ENCODE measurements at places on chromosomes 7 and 10. TPM values are rescaled to one million over a fixed set of nuclear protein-coding genes. Genes with fewer than 3 reads are reported as not detected.

SEMA4G gene
- total RNA-seq, result 17.5 TPM

TAC1 gene
- 89.5 TPM for total RNA-seq

FBXO24 gene
- total RNA-seq, result not detected

NUTM2A gene
- 2.3 TPM for total RNA-seq

TMEM236 gene
- total RNA-seq, result 0.23 TPM

RPP38 gene
- 10.1 TPM for total RNA-seq

SYT15 gene
- total RNA-seq, result 2.1 TPM

MYO1G gene
- 0.46 TPM for total RNA-seq

LIPA gene
- total RNA-seq, result 46.8 TPM

TEX47 gene
- not detected for total RNA-seq

PNLIP gene
- total RNA-seq, result not detected

CTAGE8 gene
- total RNA-seq, result not detected

OGDHL gene
- 23.1 TPM for total RNA-seq

CFTR gene
- 1.4 TPM for total RNA-seq

FRAT2 gene
- total RNA-seq, result 12.7 TPM

GATA3 gene
- total RNA-seq, result 0.69 TPM

ASB10 gene
- total RNA-seq, result not detected

HABP2 gene
- total RNA-seq, result 0.23 TPM

ZFYVE27 gene
- 38.3 TPM for total RNA-seq

CPED1 gene
- 4.4 TPM for total RNA-seq

EVX1 gene
- total RNA-seq, result not detected

ITGB8 gene
- total RNA-seq, result 107 TPM

SFTPA2 gene
- total RNA-seq, result not detected

TMEM213 gene
- not detected for total RNA-seq

UBE2D1 gene
- total RNA-seq, result 51.9 TPM

TRIM56 gene
- 3.0 TPM for total RNA-seq

PTPN20 gene
- total RNA-seq, result 34.8 TPM

DRGX gene
- 0.23 TPM for total RNA-seq

AQP1 gene
- 7.6 TPM for total RNA-seq

SFTPD gene
- 2.1 TPM for total RNA-seq

KCTD7 gene
- total RNA-seq, result 36.9 TPM

CYP3A4 gene
- not detected for total RNA-seq

RBM20 gene
- 0.23 TPM for total RNA-seq

ACTL6B gene
- 90.4 TPM for total RNA-seq

ANKRD1 gene
- not detected for total RNA-seq

FEZF1 gene
- 12.2 TPM for total RNA-seq

CUBN gene
- 3.5 TPM for total RNA-seq

C10orf95 gene
- 0.69 TPM for total RNA-seq

LRWD1 gene
- total RNA-seq, result 44.5 TPM

GRB10 gene
- total RNA-seq, result 80.3 TPM

IDI2 gene
- not detected for total RNA-seq

TWIST1 gene
- 1.6 TPM for total RNA-seq

AGMO gene
- 0.69 TPM for total RNA-seq

ZNF853 gene
- 28.8 TPM for total RNA-seq

HOXA5 gene
- not detected for total RNA-seq
